ENCODE measurements at places on chromosomes 2 and 18. TPM values are rescaled to one million over a fixed set of nuclear protein-coding genes. Genes with fewer than 3 reads are reported as not detected.

The SMYD5 gene
- polyA plus RNA-seq, result 29.2 TPM

GRCh38 chr2:176679061-176679669, 409.9 kb downstream of the MTX2 start:
- H3K27me3 ChIP-seq, result no peaks in the 10 kb centered on the region
- H3K36me3 ChIP-seq, result no peaks in the 10 kb centered on the region
- peaks cover 7% of the 10 kb centered on the region for H3K4me1 ChIP-seq

GRCh38 chr18:77079954-77080682, 52.5 kb downstream of the MBP start:
- peak overlapping the region; percentile 41 for H3K27ac ChIP-seq
- peak; percentile 58 for DNase-seq
- peaks cover 28% of the 10 kb centered on the region for H3K4me1 ChIP-seq
- H3K27me3 ChIP-seq, result no peaks in the 10 kb centered on the region
- H3K4me3 ChIP-seq, result no peak overlapping the region

DNA sequence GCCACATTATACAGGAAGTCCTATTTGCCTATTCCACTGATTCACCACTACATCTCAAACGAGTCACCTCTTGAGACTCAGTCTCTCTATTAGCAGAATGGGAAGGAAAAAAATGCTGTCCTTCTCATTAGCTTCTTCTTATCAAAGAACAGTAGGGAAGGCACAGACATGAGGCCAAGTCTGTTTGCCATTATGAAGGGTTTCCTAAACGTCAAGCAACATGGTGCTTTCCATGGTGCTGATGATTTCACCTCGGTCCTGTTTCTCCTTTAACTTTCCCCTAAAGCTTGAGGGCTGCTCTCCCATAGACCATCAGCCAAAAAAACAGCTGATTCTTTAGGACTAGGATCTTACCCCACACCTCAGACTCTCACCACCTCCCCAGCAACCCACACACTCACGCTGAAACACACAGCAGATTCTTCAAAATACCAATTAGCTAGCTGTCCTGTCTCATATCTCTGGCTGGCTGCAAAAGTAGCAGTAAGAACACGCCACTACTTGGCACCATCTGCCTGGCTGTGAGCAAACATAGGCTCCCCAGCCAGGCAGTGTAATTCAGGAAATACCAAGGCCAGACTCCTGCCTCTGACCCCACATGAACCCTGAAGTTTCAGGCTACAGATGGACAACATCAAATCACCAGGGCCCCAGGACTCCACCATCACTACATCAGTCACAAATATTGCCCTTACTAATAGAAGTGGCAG, 30.5 kb downstream of the GALNT14 start:
- H3K36me3 ChIP-seq, result no peaks in the 10 kb centered on the region
- no peaks in the 10 kb centered on the region for H3K4me1 ChIP-seq
- H3K4me3 ChIP-seq, result no peak overlapping the region
- no peak overlapping the region for H3K27ac ChIP-seq
- H3K27me3 ChIP-seq, result no peaks in the 10 kb centered on the region

GRCh38 chr2:205311201-205311600, 371.1 kb upstream of the NRP2 start:
- no peaks in the 10 kb centered on the region for H3K4me1 ChIP-seq
- DNase-seq, result no peak
- H3K27ac ChIP-seq, result no peak overlapping the region
- H3K27me3 ChIP-seq, result no peaks in the 10 kb centered on the region

GRCh38 chr18:39990540-39990939, 1964.5 kb upstream of the PIK3C3 start:
- no peak overlapping the region for H3K27ac ChIP-seq
- DNase-seq, result no peak
- no peak overlapping the region for H3K4me3 ChIP-seq
- H3K4me1 ChIP-seq, result no peaks in the 10 kb centered on the region

DNA sequence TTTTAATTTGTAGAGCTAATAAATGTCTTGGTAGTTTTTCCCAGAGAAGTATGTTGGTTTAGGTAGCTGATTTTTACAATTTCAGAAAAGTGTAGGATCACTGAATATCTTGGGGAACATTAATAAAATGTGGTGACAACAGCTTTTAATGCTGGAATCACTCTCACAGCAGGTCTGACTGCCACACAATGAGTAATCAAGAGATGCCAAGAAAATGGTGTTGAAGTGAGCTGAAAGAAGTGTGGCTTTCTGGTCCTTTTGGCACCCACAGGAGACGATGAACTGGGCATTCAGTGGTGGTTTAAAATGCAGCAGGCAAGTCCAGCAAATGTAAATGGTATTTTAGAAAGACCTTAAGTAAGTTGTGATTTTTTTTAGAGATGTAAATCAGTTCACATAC, 175.8 kb downstream of the CBLN2 start:
- DNase-seq, result no peak
- H3K4me3 ChIP-seq, result no peak overlapping the region
- H3K36me3 ChIP-seq, result no peaks in the 10 kb centered on the region
- H3K27ac ChIP-seq, result no peak overlapping the region

DNA sequence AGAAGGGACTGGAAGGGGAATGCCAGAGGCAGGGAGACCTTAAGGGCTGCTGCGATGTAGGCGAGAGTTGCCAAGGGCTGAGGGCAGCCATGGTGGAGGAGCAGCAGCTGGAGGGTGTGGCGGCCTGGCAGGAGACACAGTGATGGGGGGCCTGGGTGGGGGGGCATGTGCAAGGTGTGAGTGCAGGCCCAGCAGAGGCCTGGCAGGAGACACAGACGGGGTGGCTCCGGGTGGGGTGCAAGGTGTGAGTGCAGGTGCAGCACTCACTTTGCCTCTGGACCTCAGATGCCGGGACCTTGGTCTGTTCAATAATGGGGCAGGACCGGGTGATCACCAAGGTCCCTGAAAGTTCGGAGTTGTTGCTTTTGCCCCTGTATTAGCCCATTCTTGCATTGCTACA, 76.2 kb upstream of the ODC1 start:
- H3K4me3 ChIP-seq, result no peak overlapping the region
- H3K36me3 ChIP-seq, result no peaks in the 10 kb centered on the region
- H3K4me1 ChIP-seq, result no peaks in the 10 kb centered on the region
- DNase-seq, result no peak
- H3K27me3 ChIP-seq, result no peaks in the 10 kb centered on the region

GRCh38 chr18:79856119-79857007, 58.6 kb downstream of the KCNG2 start:
- no peaks in the 10 kb centered on the region for H3K36me3 ChIP-seq
- no peak overlapping the region for H3K4me3 ChIP-seq
- no peak for DNase-seq
- no peak overlapping the region for H3K27ac ChIP-seq
- H3K4me1 ChIP-seq, result peaks cover 4% of the 10 kb centered on the region
- peaks cover 9% of the 10 kb centered on the region for H3K27me3 ChIP-seq

- H3K36me3 ChIP-seq, result no peaks in the 10 kb centered on the region
- H3K27ac ChIP-seq, result no peak overlapping the region
- no peak for DNase-seq
- peaks cover 4% of the 10 kb centered on the region for H3K4me1 ChIP-seq
- H3K27me3 ChIP-seq, result no peaks in the 10 kb centered on the region
Observed at GRCh38 chr2:221490506-221491060, 81.5 kb downstream of the EPHA4 start.

GRCh38 chr2:86274265-86274917, 63.0 kb downstream of the REEP1 start:
- H3K36me3 ChIP-seq, result no peaks in the 10 kb centered on the region
- peaks cover 10% of the 10 kb centered on the region for H3K4me1 ChIP-seq
- DNase-seq, result no peak
- H3K4me3 ChIP-seq, result no peak overlapping the region
- H3K27ac ChIP-seq, result no peak overlapping the region

DNA sequence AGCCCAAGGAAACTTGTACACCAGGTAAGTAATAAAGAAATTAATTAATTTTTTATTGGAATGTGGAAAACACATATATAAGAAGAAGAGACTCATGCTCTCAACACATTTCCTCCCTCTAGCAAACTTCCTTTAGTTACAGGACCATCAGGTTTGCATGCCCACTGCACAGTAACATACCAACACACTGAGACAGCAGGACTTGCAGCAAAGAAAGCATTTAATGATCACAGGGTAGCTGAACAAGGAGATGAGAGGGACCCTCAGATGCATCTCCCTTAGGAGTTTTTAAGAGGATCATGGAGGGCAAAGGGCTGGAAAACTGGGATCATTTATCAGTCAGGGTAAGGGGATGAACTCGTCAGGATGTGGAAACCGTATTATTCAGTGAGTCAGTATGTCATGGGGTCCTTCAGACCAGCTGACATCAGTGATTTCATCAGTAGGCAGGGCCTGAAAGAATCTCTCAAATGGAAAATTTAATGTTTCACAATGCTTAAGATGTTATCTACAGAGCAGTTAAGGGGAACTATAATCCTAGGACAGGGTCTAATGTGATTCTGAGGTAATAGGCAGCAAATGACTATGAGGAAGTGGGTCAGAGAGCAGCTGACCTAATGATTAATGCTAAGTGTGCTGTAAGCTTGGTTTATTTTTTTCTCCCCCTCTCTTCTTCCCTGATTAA, 193.8 kb upstream of the RND3 start:
- no peak for DNase-seq
- H3K4me3 ChIP-seq, result no peak overlapping the region
- no peaks in the 10 kb centered on the region for H3K4me1 ChIP-seq

The MC2R gene
- polyA plus RNA-seq, result not detected

GRCh38 chr2:51791496-51791895, 759.6 kb upstream of the NRXN1 start:
- no peaks in the 10 kb centered on the region for H3K4me1 ChIP-seq
- no peak for DNase-seq
- H3K4me3 ChIP-seq, result no peak overlapping the region
- H3K27me3 ChIP-seq, result no peaks in the 10 kb centered on the region
- H3K27ac ChIP-seq, result no peak overlapping the region

DNA sequence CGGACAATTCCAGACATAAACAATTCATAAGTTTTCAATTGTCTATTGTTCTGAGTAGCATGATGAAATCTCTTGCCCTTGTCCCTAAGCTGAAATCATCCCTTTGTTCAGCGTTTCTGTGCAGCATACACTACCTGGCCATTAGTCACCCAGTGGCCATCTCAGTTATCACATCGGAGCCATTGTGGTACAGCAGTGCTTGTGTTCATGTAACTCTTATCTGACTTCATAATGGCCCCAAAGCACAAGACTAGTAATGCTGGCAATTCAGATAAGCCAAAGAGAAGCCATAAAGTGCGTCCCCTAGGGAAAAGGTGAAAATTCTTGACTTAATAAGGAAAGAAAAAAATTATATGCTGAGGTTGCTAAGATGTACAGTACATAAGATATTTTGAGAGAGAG, 127.2 kb downstream of the FHOD3 start:
- no peak for DNase-seq
- no peak overlapping the region for H3K27ac ChIP-seq
- H3K36me3 ChIP-seq, result no peaks in the 10 kb centered on the region
- H3K4me1 ChIP-seq, result peaks cover 71% of the 10 kb centered on the region

DNA sequence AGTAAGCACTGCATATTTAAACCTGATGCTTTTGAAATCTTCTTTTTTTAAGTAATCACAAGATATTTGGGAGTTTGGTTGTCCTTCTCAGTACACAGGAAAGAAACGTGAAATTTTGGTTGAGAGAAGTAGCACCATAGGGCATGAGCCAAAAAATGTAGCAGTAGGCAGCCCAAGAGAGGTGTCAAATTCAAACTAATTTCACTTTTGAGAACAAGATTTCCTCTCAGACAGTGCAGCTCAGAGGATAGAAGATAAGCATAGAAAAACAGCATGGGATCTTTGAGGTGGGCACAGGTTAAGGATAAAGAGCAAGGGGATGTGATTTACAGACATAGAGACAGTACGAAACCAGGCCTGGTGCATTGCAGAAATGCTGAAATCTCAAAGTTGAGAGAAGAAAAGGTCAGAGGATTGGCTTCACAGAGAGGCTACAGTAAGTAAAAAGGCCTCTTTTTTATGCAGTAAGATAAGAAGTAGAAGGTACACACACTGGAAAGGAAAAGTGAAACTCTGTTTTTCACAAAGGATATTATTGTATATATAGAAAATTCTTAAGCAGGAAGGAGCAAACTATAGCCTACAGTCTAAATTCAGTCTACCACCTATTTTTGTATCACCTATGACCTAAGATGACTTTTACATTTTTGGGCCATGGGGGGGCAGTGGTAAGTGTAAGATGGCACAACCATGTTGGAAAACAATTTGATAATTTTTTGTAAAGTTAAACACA, 89.8 kb downstream of the PKP4 start:
- H3K27me3 ChIP-seq, result no peaks in the 10 kb centered on the region
- no peak overlapping the region for H3K27ac ChIP-seq
- H3K4me3 ChIP-seq, result no peak overlapping the region
- H3K4me1 ChIP-seq, result peaks cover 21% of the 10 kb centered on the region

- peaks cover 17% of the 10 kb centered on the region for H3K36me3 ChIP-seq
- peak; percentile 92 for DNase-seq
- H3K4me3 ChIP-seq, result peak overlapping the region; percentile 9
- H3K27me3 ChIP-seq, result no peaks in the 10 kb centered on the region
Observed at GRCh38 chr2:231713730-231714638, 5.7 kb downstream of the PTMA start.

DNA sequence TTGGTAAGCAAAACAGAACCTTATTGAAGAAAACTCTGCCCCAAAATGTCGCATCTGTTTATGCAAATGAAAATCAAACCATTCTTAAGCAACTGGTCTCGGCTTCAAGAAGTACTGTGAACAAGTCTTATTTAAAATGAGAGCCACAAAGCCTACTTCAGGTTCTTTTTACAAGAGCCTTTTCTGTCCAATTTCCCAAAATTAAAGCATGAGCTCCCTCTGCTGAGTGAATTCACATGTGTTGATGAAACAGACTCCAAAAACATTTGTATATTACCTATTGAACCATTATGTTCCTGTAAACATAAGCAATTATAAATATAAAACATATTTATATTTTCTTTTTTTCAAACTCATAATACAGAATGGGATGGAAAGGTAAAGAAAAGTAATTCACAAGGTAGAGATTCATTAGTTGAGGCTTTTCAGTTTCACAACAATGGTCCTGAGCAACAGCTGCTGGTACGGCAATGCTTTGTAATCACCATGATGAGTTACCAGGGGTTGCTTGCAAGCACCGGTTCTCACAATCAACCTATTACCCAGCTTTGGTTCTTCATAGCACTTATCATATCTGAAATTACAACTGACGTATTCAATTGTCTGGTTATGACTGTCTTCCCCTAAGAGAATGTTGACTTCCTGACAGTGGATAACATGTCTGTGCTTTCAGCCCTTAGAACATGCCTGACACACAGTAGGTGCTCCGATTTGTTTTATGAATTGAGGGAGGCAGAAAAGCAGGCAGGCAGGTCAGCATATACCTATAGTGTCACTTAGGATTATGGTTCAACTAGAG, 108.4 kb upstream of the BZW1 start:
- no peak overlapping the region for H3K27ac ChIP-seq
- no peaks in the 10 kb centered on the region for H3K36me3 ChIP-seq
- no peaks in the 10 kb centered on the region for H3K4me1 ChIP-seq
- no peak for DNase-seq

DNA sequence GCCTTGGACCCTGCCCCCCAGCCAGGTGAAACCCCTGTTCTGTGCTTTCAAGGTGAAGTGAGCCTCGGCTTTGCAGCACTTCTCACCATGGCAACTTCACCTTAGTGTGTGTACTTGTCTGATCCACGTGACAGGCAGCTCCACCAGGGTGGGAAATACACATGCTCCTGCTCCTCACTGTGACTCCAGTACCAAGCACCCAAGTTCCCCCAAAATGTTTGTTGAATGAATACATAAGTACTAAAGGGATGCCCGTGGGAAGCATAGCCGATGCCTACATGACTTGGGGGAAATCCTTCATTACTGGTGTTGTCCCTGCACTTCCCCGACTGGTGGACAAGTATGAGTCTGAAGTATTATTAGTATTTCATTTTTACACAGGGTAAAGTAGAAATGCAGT, 41.8 kb upstream of the GBX2 start:
- no peaks in the 10 kb centered on the region for H3K27me3 ChIP-seq
- H3K4me3 ChIP-seq, result no peak overlapping the region
- H3K27ac ChIP-seq, result no peak overlapping the region
- no peak for DNase-seq

The FAM237A gene
- polyA plus RNA-seq, result not detected
